ENCODE measurements at places on chromosomes 11 and 22. TPM values are rescaled to one million over a fixed set of nuclear protein-coding genes. Genes with fewer than 3 reads are reported as not detected.

DNA sequence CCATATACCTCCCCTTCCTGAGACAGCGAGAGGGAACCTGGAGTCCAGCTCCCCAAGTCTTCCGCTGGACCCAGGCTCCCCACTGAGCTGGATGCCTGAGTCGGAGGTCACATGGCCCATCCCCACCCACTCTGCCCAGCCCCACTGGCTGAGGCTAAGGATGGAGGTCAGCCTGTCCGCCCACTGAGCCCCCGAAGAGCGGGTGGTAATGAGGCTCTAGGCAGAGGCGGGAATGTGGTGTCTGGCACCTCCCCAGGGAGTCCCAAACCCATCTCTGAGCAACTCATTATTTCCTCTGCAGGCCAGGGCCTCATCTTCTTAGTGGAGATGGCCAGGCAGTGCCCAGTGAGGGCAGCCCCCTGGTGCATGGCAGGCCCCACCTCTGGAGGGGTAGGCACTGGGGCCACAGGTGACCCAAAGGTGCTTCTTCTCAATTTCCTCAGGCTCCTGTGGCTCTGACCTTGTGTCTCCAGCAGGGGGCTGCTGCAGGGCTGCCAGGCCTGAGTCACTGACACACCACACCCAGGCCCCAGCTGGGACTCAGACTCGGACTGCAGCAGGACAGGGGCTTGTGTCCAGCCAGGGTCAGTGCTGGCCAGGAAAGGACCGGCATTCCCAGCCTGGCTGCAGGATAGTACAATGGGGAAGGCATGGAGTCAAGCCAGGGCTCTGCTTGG, 10.2 kb upstream of the PDE2A start:
- DNase-seq = peak; percentile 85
- peaks cover 80% of the 10 kb centered on the region for H3K4me1 ChIP-seq
- H3K27me3 ChIP-seq = no peaks in the 10 kb centered on the region
- H3K27ac ChIP-seq = no peak overlapping the region
- H3K36me3 ChIP-seq = peaks cover 47% of the 10 kb centered on the region

- no peak for DNase-seq
- H3K36me3 ChIP-seq = no peaks in the 10 kb centered on the region
- no peak overlapping the region for H3K27ac ChIP-seq
- H3K4me3 ChIP-seq = no peak overlapping the region
- no peaks in the 10 kb centered on the region for H3K27me3 ChIP-seq
These were observed 13.3 kb downstream of the LDHAL6A start for GRCh38 chr11:18468961-18469360.

GRCh38 chr11:128555606-128556005, 31.8 kb downstream of the ETS1 start:
- H3K4me3 ChIP-seq = no peak overlapping the region
- no peaks in the 10 kb centered on the region for H3K36me3 ChIP-seq
- H3K27ac ChIP-seq = no peak overlapping the region

DNA sequence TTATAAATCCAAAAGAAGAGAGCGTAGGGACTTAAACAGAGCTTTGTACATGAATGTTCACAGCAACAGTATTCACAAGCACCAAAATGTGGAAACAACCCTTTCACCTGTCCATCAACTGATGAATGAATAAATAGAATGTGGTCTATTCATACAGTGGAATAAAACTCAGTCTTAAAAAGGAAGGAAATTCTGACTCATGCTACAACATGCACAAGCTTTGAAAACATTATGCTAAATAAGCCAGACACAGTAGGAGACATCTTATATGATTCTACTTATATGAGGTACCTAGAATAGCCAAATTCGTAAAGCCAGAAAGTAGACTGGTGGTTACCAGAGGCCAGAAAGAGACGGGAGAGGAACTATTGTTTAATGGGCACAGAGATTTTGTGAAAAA, 74.3 kb downstream of the SHANK2 start:
- no peak overlapping the region for H3K27ac ChIP-seq
- no peaks in the 10 kb centered on the region for H3K27me3 ChIP-seq
- H3K4me3 ChIP-seq = no peak overlapping the region
- no peak for DNase-seq
- H3K36me3 ChIP-seq = no peaks in the 10 kb centered on the region

GRCh38 chr11:79437981-79438630, 2.7 kb downstream of the TENM4 start:
- peak; percentile 75 for DNase-seq
- peaks cover 12% of the 10 kb centered on the region for H3K4me1 ChIP-seq

- no peaks in the 10 kb centered on the region for H3K4me1 ChIP-seq
- no peak overlapping the region for H3K27ac ChIP-seq
- peaks cover 56% of the 10 kb centered on the region for H3K36me3 ChIP-seq
- no peak overlapping the region for H3K4me3 ChIP-seq
These were observed 10.5 kb downstream of the COMMD9 start for GRCh38 chr11:36278531-36279282.

- no peak overlapping the region for H3K27ac ChIP-seq
- H3K36me3 ChIP-seq = peaks cover 86% of the 10 kb centered on the region
These were observed 4.9 kb downstream of the CWC15 start for GRCh38 chr11:94968334-94968958.

GRCh38 chr11:27401280-27401832, 38.3 kb upstream of the CCDC34 start:
- no peak overlapping the region for H3K4me3 ChIP-seq
- H3K27ac ChIP-seq = no peak overlapping the region
- H3K27me3 ChIP-seq = no peaks in the 10 kb centered on the region
- no peaks in the 10 kb centered on the region for H3K36me3 ChIP-seq
- no peak for DNase-seq

DNA sequence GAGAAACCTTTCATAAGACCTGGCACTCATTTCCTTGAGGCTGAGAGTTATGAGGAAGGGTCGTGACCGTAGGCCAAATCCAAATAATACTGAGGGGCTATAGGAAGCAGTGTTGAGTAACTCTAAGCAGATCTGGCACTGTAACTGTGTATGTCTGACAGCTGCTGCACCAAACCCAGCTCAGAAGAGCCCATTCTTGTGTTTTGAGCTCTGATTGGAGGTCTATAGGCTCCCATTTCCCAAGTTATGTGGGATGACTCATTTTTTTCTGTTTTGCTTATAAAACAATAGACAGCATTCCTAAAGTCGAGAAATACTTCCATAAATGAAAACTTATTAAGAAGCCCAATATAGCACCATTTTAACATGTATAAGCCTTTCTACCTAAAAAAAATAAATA, 645.8 kb downstream of the DLG2 start:
- H3K27ac ChIP-seq = no peak overlapping the region
- DNase-seq = no peak
- no peak overlapping the region for H3K4me3 ChIP-seq
- no peaks in the 10 kb centered on the region for H3K36me3 ChIP-seq
- H3K27me3 ChIP-seq = no peaks in the 10 kb centered on the region

GRCh38 chr11:103659743-103660142, 376.7 kb upstream of the DDI1 start:
- H3K4me1 ChIP-seq = peaks cover 10% of the 10 kb centered on the region
- H3K27me3 ChIP-seq = no peaks in the 10 kb centered on the region
- no peaks in the 10 kb centered on the region for H3K36me3 ChIP-seq
- H3K4me3 ChIP-seq = no peak overlapping the region
- no peak overlapping the region for H3K27ac ChIP-seq
- no peak for DNase-seq

- peak; percentile 64 for DNase-seq
- no peak overlapping the region for H3K27ac ChIP-seq
- peak overlapping the region; percentile 62 for H3K4me3 ChIP-seq
- H3K27me3 ChIP-seq = peaks cover 45% of the 10 kb centered on the region
These were observed 845 bp downstream of the MPPED2 start for GRCh38 chr11:30585125-30585891.

DNA sequence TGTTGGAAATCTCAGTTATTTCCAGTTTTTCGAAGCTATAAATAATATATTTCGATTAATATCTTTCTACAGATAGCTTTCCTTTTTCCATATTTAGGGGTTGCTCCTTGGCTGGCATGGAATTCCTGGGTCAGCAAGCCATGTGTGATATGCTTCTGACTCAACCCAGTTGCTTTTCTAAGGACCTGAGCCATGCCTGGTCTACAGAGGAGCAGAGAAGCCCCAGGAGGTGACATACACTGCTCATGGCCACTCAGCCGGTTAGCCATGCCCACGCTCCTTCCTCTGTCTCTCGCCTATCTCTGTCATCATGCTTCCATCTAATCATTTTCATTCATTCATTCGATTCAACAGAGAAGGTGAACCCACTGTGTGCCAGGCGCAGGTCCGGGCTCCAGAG, 23.2 kb upstream of the PDGFB start:
- no peaks in the 10 kb centered on the region for H3K27me3 ChIP-seq
- H3K36me3 ChIP-seq = no peaks in the 10 kb centered on the region
- no peak overlapping the region for H3K27ac ChIP-seq
- DNase-seq = no peak
- H3K4me1 ChIP-seq = peaks cover 11% of the 10 kb centered on the region
- H3K4me3 ChIP-seq = no peak overlapping the region

- DNase-seq = no peak
- H3K4me1 ChIP-seq = peaks cover 54% of the 10 kb centered on the region
- no peaks in the 10 kb centered on the region for H3K36me3 ChIP-seq
- H3K4me3 ChIP-seq = peak overlapping the region; percentile 53
These were observed 1.7 kb downstream of the PDE3B start for GRCh38 chr11:14645015-14645912.

GRCh38 chr11:78851878-78852586, 277.4 kb upstream of the NARS2 start:
- H3K4me3 ChIP-seq = no peak overlapping the region
- no peaks in the 10 kb centered on the region for H3K36me3 ChIP-seq
- no peak for DNase-seq

- H3K4me1 ChIP-seq = no peaks in the 10 kb centered on the region
- DNase-seq = no peak
- H3K27me3 ChIP-seq = no peaks in the 10 kb centered on the region
- peaks cover 61% of the 10 kb centered on the region for H3K36me3 ChIP-seq
- H3K4me3 ChIP-seq = no peak overlapping the region
- no peak overlapping the region for H3K27ac ChIP-seq
These were observed 37.1 kb downstream of the TAF1D start for GRCh38 chr11:93704237-93704636.

DNA sequence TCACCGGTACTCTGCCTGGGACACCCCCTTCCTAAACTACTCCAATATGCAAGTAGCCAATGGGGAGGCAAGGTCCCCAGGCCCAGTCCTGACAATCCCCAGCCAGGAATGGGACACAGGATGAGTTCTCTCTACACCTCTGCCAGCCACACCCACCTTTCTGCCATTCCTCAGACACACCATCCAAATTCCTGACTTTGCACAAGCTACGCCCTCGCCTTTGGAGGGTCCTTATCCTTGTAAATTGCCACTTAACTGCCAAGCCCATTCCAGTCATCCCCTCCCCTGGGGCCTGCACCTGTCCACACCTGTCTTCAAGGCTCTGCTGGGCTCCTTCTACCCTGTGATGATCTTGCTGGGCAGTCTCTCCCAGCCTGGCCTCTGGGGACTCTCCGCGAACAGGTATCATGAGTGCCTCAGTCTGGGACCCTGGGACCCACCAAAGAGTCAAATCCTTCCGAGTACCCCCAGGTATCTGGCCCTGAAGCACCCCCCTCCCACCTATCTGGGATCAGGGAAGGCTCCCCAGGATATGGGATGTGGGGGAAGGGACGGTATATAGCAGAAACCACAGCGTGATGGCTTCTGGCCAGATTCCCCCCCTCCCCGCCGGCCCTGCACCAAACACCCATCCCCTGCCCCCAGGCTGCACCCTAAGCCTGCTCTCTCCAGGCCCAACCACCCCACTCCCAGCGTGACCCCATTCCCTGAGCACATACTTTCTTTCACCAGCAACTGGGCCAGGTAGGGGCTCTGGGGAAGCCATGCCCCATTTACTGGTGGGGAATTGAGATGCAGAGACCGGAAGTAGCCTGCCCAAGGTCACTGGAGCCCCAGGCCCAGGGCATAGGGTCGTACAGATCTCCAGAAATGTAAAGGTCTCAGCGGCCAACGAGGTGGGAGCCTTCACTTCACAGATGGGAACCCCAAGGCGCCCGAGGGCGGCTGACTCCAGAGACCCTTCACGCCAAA, 806 bp downstream of the ARAP1 start:
- H3K27me3 ChIP-seq = no peaks in the 10 kb centered on the region
- peaks cover 22% of the 10 kb centered on the region for H3K36me3 ChIP-seq
- peak; percentile 69 for DNase-seq
- H3K27ac ChIP-seq = peak overlapping the region; percentile 76
- H3K4me1 ChIP-seq = peaks cover 36% of the 10 kb centered on the region
- peak overlapping the region; percentile 89 for H3K4me3 ChIP-seq

GRCh38 chr11:34730544-34731295, 109.8 kb downstream of the EHF start:
- no peak overlapping the region for H3K4me3 ChIP-seq
- no peaks in the 10 kb centered on the region for H3K36me3 ChIP-seq
- no peak for DNase-seq
- no peaks in the 10 kb centered on the region for H3K4me1 ChIP-seq

GRCh38 chr11:74086242-74086884, 77.5 kb upstream of the UCP3 start:
- no peak for DNase-seq
- H3K4me1 ChIP-seq = no peaks in the 10 kb centered on the region
- H3K36me3 ChIP-seq = peaks cover 56% of the 10 kb centered on the region
- no peaks in the 10 kb centered on the region for H3K27me3 ChIP-seq
- no peak overlapping the region for H3K27ac ChIP-seq

SCGB1D2 gene
- total RNA-seq = not detected

ZP1 gene
- not detected for total RNA-seq

ABCG4 gene
- total RNA-seq = not detected

IL10RA gene
- 159 TPM for total RNA-seq

Data from spleen (tissue), 13 donors.